ENCODE measurements at places on chromosomes 12 and 14. TPM values are rescaled to one million over a fixed set of nuclear protein-coding genes. Genes with fewer than 3 reads are reported as not detected.

GRCh38 chr12:47343684-47344567, 264.2 kb upstream of the AMIGO2 start:
- no peak for DNase-seq

The CDH24 gene
- total RNA-seq: 16.9 TPM

- DNase-seq: no peak
Measured at GRCh38 chr12:24044941-24045703, 95.7 kb upstream of the SOX5 start.

DNA sequence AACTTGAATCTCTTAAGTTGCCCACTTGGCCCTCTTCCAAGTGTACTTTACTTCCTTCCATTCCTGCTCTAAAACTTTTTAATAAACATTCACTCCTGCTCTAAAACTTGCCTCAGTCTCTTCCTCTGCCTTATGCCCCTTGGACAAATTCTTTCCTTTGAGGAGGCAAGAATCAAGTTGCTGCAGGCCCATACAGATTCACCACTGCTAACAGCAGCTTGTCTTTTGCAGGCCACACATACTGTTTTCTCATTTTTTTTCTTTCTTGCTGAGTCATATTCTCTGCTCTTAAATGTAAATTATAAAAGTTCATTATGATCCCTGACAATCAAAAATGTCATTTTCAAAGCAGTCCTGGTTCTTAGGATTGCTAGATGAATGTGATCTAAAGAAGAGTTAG, 1820.8 kb upstream of the FLRT2 start:
- no peak for DNase-seq

GRCh38 chr12:46585854-46586621, 213.5 kb upstream of the SLC38A2 start:
- peak; percentile 85 for DNase-seq

Data from H9 (cell line).